ENCODE measurements at places on chromosomes 6 and 20.
A peak's percentile ranks its signal among the peaks of the same experiment; 100 is the strongest.

- DNase-seq = no peak
Measured at GRCh38 chr6:132365281-132365907, 35.9 kb downstream of the MOXD1 start.

- DNase-seq = no peak
Measured at GRCh38 chr20:47696856-47697255, 88.4 kb downstream of the SULF2 start.

DNA sequence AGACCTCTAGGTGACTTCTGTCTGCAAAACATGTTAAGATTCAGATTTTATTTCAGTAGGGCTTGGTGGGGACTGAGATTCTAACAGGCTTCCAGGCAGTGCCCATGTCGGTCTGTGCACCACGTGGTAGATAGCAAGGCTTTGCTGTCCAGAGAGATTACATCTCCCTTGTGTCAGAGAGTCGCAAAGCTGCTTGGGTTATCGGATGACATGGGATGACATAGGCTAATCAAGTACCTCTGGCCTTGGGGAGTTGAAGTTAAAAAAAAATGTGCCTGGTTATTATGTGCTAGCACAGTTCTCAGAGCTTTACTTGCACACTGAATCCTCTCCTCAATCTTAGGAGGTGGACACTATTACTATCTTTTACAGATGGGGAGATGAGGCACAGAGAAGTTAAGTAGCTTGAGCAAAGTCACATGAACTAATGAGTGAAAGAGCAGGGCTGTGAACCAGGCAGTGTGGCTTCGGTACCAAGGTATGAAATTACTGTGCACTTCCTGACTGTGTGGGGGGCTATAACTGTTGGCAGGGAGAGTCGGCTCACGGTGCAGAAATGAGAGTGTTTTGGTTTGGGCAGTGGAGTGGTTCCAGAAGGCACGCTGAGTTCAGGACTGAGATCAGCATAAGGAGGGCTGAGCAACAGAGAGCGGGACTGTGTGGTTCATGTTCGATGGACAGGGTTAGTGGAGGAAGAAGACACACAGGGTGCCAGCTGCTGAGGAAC is 41.1 kb downstream of the FARS2 start:
- DNase-seq = peak; percentile 20

DNA sequence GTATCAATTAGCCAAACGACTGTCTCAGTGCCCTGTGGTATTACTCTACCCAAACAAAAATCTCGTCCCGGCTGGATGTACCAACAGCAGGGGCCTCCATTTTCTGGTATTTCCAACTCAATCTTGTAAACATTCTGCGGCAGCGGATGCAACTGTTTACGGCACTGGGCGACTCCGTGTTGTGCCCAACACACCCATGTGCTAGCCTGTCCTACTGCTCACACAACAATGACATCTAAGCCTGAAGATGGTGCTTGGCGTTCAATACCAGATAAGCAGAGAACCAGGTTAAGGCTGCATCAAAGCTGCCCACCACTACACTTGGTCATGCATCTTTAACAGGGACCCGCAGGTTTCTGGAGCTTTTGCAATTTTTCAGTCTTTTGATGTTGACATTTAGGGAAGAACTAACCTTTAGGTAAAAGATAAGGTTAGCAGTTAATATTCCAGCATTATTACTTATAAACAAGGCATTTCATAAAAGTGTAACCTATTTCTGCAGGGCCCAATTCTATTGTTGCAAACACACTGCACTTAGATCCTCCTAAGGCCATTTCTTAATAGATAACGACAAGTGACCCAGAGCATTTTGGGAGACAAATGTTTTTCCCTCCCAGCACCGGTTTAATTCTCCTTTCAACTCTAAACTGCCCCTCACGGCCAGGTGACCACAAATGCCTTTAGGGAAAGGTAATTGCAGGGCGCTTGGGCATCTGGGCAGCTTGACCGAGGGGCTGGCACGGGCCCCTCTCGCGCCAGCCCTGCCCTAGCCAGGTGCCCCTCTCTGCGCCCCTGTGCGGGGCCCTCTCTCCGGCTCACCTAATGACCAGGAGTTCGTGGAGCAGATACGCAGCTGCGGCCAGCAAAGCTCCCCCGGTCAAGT is 945 bp downstream of the FAXC start:
- no peak for DNase-seq

- DNase-seq = no peak
Measured at GRCh38 chr6:1893470-1894130, 283.9 kb downstream of the FOXC1 start.

GRCh38 chr6:8047541-8048292 is 16.5 kb downstream of the BLOC1S5 start:
- no peak for DNase-seq

DNA sequence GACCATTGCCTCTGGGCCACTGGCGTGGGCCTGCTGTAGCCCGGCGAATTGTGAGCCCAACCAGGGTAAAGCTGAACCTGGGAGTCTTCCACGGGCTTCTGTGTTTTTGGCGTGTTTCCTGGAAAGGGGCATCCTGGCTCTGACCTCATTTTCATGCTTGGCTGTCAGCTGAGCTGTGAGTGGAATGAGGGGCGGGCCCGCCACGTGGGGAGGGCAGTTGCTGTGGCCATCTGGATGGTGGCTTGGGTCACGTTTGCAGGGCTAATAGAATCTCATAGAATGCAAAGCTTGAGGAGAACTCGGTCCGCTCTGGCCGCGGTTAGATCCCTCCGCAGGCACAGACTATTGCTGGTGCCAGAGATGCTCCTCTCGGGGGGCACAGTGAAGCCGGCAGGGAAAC is 263.0 kb downstream of the SMOC2 start:
- no peak for DNase-seq

- no peak for DNase-seq
Measured at GRCh38 chr6:125363039-125363823, 61.5 kb upstream of the HDDC2 start.

GRCh38 chr6:108851756-108852155 is 3.5 kb downstream of the ARMC2 start:
- no peak for DNase-seq

DNA sequence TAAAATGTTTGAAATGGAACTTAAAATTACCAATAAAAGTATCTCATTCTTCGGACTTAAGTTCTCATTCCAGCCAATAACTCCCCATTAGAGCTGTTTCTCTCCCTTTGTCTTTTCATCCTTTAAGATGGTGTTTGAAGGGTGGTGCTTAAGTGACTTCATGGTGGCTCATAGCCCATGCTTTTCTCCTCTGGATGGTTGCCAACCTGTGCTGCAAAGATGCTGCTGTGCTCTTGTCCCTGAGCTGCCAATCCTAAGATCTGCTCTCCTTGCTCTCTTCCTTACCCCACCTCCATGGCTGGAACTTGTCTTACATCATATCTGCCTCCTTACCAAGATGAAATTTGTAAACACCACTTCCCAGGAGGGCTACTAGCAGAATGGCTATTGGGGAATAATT is 31.6 kb upstream of the PNRC1 start:
- no peak for DNase-seq

GRCh38 chr6:105207524-105208269 is 27.9 kb upstream of the POPDC3 start:
- no peak for DNase-seq

DNA sequence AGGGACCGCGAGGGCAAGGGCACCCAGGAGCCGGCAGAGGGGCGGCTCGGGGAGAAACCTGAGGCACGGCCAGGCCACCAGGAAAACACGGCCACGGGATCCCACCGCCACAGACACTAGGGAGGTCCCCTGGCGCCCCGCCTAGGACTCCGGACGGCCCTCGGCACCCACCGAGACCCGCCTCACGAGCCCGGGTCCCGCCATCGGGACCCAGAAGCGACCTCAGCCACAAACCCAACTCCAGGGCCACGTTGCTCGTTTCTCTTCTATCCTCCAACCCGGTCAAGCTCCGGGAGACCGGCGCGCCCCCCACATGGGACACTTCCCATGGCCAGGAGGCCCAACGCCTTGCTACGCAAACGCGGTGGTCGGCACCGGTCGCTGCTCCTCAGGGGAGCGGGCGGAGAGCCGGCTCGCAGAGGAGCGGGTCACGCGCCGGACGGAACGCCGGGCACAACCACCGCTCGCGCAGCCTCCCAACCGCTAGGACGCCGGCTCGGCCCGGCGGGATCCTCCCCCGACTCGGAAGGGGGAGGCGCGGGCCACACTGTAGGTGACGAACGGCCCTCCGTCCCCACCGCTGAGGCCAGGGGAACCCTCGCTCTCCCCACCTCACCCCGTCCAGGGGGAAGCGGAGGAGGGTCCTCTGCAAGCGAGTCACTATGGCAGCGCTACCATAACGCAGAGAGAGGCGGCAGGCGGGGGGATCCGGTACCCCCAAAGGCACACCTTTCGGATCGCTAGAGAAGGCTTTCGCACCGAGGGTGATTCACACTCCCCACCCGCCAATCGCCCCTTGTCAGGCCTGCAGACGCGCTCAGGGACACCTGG is 1514.1 kb upstream of the DEFB115 start:
- no peak for DNase-seq

DNA sequence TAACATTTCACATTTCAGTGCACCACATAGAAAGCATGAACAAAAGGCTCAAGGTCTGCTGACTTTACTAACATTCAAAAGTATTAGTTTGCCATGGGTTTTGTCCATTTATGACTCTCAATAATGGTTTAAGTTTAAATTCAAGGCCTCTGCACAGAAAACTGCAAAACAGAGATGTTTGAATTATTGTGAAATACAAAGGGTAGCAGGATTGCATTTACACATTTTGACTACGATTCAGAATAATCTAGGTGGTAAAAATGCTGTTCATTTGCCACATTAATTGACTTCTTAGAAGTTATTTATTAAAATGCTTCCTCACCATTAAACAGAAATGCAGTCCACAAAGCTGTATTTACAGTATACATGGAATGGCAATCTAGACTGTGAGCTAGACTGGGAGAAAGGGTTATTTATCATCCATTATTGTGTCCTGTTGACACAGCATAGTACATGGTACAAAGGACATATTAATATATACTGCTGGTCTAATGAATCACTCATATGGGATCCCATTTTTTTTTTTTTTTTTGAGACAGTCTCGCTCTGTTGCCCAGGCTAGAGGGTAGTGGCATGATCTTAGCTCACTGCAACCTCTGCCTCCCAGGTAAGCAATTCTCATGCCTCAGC is 18.0 kb downstream of the USP49 start:
- no peak for DNase-seq

DNA sequence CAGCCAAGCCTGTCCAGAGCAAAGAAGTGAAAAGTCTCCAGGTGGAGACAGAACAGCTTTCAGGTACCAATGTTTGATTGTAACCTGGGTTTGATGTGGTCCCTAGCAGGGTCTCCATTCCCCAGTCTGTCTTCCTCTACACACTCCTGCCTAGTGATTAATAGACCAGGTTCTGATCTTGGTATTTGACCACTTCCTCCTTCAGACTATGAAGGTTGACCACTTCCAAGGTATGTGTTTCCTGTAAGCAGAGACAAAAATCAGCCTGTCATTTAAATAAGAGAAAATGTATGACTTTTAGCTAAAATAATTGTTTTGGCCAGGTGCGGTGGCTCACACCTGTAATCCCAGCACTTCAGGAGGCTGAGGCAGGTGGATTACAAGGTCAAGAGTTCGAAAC is 41.8 kb upstream of the TOP1 start:
- DNase-seq = peak; percentile 34

GRCh38 chr6:57242505-57242904 is 20.4 kb upstream of the RAB23 start:
- no peak for DNase-seq

- DNase-seq = no peak
Measured at GRCh38 chr6:122717350-122717749, 62.2 kb upstream of the FABP7 start.
